ENCODE measurements at places on chromosomes 5 and 9.

- DNase-seq = no peak
Observed at GRCh38 chr5:77310494-77311213, 100.2 kb downstream of the PDE8B start.

DNA sequence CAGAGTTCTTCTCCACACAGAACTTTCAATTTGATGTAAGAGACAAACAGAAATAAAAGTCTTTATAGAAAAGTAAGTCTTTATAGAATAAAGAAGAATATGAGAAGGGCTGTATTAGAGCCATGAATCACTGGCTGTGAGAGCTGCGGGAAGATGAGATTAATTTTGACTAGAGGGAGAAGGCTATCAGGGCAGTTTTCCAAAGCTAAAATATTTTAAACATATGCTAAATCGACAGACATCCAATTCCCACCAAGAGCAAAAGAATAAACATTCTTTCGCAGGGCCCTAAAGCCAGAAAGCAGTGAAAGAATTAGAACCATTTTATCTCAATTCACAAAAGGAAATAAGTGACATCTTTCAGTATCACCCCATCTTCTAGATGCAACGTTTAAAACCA is 208.3 kb upstream of the MAP3K1 start:
- no peak for DNase-seq

- DNase-seq = no peak
Observed at GRCh38 chr5:16625096-16625495, 8.3 kb upstream of the RETREG1 start.

DNA sequence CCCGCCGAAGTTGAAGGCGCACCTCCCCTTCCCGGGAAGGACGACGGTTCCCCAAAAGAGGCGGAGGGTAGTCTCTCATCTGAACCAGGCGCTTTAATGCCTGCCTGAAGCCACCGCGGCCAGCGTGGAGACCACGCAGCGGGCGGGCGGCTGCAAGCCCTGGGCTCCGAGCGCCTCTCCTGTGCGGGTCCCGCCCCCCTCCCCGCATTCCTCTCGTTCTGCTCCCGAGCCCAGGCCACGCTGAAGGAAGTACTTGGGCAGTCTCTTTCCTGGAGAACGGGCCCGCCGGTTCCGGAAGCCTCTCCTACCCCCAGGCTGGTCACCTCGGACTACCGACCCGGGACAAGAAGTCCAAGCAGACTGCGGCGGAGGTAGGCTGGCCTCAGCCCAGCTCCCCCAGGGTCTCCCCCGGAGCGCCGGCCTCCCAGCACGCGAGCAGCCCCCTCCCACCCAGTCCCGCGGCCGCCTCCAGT is 571 bp downstream of the PPIC start:
- peak; percentile 64 for DNase-seq

DNA sequence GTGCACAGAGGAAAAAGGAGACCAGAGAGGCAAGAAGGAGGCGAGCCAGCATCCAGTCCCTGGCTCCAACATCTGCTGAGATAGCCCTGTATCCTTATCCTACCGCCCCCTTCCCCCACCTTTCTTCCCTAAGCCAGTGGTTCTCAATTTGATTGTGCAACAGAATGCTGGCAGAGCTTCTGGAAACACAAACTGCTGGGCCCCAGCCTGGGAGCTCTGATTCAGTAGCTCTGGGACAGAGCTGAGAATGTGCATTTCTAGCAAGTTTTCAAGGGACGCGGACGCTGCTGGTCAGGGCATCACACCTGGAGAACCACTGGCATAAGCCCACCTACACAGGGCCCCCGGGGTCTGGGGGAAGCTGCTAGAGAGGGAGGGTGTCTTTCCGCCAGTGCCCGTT is 21.1 kb downstream of the AK8 start:
- no peak for DNase-seq

- peak; percentile 78 for DNase-seq
Observed at GRCh38 chr9:125747053-125747764, at the start of gene PBX3. PBX3 (plus strand) TSS chr9:125747373.

DNA sequence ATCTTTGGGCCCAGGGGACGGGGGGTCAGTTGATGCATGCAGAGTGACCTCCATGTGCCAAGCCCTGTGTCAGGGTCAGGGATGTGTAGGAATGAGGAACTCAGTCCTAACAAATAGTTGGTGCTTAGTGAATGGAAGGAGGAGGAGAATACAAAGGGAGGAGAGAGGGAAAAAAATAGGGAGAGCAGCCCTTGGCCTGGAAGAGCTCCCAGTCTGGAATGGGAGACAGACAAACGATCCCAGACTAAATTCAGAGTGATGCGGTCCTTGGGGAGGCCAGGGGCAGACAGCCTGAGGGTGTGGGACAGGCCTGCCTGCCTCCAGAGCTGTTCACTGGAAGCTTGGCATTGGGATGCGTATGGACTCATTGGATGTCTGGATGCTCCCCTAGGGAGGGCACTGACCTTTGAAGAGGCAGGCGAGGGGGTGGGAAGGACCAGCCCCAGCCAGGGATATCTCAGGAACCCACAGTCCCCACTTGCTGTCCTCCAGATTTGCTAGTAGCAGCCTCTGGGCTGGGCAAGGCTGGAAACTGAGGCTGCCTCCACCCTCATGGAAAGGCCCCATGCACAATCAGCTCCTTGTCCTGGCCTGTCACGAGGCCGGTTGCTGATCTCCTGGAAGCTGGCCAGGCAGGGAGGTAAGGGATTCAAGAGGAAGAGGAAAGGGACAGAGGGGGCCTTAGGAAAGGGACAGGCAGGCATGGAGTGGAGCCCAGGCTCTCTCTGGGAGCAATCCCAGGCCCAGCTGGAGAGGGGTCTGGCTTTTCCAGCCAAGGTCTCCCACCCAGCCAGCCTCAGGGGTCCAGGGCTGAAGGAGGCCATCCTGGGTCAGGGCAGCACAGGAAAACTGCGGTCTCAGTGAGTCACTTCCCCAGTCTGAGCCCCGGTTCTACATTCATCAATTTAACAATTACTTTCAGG is 69.0 kb upstream of the GGTA1 start:
- no peak for DNase-seq

- no peak for DNase-seq
Observed at GRCh38 chr5:138054206-138054605, 21.3 kb upstream of the FAM13B start.

GRCh38 chr9:5897851-5898250 is 7.2 kb downstream of the MLANA start:
- no peak for DNase-seq

DNA sequence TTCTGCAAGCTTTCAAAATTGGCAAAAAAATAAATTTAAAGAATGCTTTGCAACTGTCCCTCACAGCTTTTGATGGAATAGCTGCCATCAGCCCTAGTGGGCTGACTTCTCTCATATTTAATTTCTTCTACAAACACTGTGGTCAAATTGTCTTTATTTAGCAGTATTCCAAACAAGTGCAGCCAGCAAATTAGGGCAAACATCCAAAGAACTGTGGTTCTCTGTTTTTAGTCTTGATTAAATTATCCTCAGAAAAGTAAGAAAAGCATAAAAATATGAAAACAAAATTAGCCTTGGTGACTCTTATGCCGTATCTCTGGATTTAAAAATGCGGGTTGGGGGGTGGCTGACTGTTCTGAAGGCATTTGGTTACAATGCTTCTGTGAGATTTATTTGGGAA is 95.8 kb upstream of the RETREG1 start:
- DNase-seq = no peak

GRCh38 chr9:22992780-22993179 is 546.2 kb downstream of the DMRTA1 start:
- no peak for DNase-seq

- DNase-seq = no peak
Observed at GRCh38 chr9:135976944-135977343, 15.8 kb upstream of the UBAC1 start.

DNA sequence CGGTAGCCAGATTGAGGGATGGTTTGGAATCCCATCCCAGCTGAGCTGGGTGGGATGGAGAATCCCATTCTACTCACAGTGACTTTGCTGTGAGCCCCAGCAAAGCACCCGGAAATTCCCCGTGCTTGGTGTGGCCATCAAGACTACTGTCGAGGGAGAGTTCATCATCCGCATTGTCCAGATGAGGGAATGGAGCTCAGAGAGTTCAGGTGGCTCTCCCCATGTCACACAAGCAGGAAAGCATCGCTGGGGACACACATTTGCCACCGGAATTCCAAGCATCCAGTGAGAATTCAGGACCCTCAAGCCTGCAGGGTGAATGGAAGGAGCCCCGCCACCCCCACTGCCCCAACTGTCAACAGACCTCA is 54.4 kb downstream of the HRH2 start:
- DNase-seq = no peak

GRCh38 chr5:151065609-151066008 is 15.2 kb downstream of the TNIP1 start:
- DNase-seq = no peak

DNA sequence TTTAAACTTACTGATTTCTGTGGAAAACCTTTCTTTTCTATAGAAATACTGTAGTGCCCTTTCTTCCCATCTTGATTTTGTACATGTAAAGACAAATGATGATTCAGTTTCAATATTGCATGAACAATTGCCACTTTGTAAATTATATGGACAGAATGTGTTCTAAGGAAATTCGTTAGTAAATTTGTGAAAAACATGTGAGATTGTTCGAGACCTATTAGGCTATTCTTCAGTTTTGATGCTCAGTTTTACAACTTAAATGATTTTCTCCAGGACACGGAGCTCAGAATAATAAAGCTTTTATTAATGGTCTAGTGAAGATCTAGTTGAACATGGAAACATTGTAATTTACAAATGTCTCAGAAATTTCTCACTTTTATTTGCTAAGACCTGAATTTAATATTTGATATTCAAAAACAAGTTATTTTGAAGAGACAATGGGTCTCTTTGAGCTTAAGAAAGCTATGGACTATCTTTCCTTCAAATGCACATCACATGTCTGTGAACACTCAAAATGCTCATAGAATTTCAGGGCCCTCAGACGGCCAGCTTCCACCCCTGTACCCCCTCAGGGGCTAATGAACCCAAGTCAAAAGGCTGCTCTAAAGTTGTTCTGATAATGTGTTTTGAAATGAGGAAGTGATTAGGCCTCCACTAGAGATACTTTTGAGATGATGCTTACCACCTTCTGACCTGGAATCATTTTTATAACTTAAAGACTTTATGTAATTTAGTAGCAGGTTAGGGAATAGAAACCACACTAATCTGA is 54.1 kb upstream of the FSD1L start:
- DNase-seq = no peak

DNA sequence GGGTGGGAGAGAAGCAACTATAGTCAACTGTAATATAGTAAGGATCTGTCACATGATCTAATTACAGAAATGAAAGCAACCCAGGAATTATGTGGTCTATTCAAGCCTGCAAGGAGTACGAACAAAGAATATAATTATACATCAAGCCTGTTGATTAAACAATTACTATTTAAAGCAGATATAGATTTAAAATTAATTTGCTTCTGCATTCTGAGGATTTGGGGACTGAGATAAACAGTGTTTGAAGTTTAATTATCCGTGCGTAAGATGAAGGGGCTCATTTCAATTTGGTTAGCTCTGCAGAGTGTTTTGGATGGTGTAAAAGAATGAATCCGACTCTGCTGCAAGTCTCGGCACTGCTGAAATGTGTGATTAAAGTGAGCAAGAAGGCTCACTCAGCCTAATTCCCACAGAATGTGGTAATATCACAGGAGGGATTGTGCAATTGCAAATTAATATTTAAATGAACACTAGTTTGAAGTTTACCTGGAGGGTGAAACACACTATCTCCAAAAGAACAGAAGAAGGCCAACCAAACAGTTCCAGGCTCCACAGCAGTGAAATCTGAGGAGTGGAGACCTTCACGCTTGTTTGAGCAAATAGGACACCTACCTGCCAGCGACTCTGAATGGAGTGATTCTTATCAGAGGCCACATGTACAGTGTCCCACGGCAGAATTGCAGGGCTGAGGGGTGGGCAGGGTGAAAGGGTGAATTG is 420.6 kb upstream of the SLC30A5 start:
- DNase-seq = no peak

DNA sequence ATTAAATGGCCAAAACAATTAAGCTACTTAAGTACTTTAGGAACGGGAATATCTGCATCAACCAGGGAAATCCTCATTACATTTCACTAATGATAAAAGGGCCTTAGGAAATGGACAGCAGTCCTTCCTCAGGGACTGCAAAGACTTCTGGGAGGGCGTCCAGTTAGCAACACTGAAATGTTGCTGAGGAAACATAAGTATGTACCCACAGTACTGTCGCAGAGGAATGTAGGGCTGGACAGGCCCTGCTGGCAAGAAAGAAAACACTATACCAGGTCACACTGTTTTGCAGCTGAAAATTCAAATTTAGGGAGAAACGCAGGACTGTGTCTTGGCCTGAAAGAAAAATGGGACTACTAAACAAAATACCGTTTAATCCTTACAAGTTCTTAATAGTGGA is 1.3 kb downstream of the C5orf15 start:
- DNase-seq = no peak

DNA sequence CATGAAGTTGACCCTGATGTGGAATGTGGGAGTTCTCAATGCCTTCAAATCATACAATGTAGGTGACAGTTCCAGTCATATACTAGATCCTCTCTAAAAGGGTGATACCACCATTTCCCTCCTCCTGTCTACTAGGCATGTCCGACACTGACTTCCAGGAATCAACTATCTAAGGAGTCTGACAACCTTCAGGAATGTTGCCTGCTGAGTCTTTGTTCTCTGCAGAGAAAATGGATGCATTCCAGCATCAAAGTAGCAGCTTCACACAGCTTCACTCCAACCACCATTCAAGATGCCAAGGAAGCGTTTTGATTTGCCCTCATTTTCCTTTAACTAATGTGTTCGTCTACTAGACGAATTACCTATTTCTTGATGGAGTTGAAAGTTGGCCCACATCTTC is 530.2 kb downstream of the EBF1 start:
- no peak for DNase-seq

GRCh38 chr5:140823475-140823874 is 2.1 kb downstream of the PCDHA5 start:
- no peak for DNase-seq

GRCh38 chr5:146919304-146919703 is 40.7 kb upstream of the PPP2R2B start:
- DNase-seq = no peak

GRCh38 chr5:154647761-154648145 is 107.4 kb upstream of the LARP1 start:
- no peak for DNase-seq

DNA sequence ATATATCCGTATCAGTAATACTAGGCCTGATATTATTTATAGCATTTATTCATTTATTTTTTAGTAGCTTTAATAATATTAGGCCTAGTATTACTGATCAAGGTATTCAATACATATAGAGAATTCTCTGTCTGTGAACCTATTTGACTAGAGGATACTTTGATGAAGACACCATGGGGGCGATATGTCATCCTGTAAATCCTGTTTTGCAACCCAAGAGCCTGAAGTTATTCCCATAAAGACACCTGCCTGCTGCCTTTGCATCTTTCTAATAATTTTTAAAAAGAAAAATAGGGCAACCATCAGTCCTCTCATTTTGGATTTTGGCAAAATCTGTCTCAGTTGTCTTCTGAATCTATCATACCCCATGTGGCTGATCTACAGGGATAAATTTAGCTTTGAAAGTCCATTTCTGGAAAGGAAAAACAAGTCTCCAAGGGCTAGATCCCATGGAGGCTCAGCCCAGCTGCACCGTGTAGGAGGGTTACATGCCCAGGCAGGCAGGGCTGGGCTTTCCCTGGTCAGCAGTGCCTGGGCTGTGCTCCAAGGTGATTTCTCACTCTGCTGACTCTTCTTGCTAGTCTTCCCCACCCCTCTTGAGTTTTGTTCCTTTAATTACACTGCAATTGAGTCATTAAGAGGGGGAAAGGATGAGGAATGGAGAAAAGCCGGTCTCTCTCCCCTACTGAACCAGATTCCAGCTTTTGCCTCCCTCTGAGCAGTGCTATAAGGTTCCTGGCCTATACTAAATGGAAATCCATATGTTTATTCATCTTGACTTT is 169.0 kb downstream of the TRIM32 start:
- no peak for DNase-seq
